ENCODE measurements at places on chromosomes 6 and 20.
A peak's percentile ranks its signal among the peaks of the same experiment; 100 is the strongest.

- DNase-seq: no peak
Observed at GRCh38 chr20:58763076-58763475, 70.5 kb downstream of the NPEPL1 start.

- no peak for DNase-seq
Observed at GRCh38 chr6:2611092-2611491, 139.6 kb downstream of the MYLK4 start.

DNA sequence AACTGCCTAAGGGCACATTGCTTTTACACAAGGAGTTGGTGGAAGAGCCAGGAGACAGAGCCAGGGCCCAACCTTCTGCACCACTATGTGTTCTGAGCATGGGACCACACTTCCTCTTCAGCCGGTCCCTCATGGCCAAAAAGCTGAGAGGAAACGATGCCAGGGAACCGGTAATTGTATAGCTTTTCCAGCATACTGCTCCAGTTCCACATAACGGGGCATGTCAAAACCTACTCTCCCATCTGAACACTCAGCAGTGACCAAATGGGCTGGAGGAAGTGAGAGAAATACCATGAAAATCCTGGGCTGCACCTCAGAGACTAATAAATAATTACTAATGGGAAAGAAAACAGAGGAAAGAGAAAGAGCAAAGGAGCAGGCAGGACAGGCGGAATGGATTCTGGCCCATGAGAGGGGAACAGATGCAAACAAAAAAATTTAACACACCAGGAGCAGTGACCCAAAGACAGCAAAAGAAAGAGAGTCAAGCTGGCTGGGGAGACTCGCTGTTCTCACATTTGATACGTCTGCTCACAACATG, 52.0 kb upstream of the BMP2 start:
- no peak for DNase-seq

DNA sequence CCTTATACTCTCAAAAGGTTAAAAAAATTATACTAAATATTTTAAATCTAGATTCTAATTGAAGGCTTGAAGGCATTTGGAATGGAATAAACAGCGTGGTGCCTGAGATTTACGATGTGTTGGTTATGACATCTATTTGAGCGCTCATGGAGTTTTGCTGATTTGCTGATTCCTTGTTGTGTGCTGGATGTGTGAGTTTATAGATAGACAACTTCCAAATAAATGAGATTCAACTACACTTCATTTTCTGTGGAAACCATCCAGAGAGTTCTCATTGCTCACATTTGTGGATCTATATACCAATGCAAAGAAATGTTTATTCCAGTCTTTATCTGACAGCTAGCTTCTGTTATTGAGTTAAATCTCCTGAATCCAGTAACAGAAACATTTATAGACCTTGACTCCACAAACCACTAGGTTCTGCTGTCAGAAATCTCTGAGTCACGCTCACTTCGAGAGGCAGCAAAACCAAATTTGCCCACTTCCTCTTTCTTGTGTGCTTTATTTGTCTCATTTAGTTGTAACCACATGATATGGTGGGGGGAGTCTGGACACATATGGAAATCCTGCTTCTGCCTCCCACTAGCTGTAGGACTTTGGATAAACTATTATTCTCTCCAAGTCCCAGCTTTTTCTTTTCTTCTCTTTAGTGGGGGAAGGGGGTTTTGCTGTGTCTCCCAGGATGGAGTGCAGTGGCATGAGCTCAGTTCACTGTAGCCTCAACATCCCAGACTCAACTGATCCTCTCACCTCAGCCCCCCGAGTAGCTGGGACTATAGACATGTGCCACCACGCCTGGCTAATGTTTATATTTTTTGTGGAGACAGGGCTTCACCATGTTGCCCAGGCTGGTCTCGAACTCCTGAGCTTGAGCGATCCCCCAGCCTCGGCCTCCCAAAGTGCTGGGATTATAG, 54.5 kb downstream of the IPCEF1 start:
- peak; percentile 45 for DNase-seq

- DNase-seq: peak; percentile 18
Observed at GRCh38 chr6:98946879-98947410, 801 bp downstream of the FBXL4 start.

DNA sequence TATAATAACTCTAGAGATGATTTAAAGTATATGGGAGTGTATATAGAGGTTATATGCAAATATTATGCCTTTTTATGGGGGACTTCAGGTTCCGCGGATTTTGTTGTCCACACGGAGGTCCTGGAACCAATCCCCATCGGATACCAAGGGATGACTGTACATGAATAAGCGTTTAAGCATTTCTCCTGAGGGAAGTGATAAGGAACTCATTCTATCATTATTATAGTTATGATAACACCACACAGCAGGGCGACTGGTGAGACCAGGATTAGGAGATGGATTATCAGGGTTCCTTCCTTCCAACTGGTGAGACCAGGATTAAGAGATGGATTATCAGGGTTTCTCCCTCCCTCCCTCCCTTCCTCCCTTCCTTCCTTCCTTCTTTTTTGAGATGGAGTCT, 6.6 kb downstream of the ECI2 start:
- DNase-seq: no peak

DNA sequence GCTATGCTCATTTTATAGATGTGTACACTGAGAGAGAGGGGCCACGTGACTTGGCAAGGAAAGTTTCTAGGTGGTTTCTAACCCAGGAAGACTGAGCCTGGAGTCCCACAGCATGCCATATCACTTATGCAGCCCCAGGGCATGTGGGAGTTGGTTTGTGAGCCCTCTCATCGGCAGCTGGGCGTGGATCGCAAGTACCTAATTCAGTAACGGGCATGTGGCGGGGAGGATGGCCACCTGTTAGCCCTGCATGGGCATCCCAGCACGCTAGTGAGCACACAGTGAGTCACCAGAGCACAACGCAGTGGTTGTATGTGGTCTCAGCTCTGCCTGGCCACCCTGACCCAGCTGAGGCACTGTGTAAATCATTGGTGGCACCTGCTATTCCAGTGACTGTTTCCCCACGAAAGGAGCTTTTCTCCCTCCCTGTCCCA, 88.3 kb downstream of the NINL start:
- no peak for DNase-seq

- no peak for DNase-seq
Observed at GRCh38 chr20:32945710-32946221, 58.5 kb downstream of the SUN5 start.

DNA sequence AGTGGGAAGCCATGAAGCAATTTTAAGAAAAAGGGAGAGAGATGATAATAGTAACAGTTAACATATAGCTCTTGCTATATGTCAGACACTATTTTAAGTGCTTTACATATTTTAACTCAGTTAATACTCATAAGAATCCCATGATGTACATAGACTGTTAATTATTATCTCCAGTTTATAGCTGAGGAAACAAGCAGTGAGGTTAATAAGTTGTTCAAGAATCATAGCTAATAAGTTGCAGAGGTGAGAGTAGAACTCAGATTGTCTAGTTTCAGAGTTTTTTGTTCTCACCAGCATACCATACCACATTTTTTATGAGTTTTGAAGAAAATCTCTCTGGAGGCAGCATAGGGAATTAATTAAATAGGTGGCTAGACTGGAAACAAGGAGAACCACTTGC, 144.6 kb upstream of the MMS22L start:
- no peak for DNase-seq

DNA sequence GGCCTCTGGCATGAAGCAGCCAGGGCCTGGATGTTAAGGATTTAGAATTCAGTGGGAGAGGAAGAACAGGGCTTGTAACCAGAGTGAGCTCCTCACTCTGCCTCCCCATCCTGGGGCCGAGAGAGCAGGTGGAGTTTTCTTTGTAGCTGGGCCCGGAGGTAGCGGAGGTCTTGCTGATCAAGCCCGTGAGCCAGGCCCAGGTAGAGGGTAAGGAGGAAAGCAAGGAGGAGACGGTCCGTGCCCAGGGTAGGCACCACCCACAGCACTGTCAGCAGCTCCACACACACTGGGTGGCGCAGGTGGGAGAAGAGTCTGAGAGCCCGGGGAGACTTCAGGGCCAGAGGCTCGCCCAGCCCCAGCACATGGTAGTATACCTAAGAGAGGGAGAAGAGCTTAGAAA, 2.1 kb upstream of the PPP1R18 start:
- peak; percentile 44 for DNase-seq

- peak; percentile 31 for DNase-seq
Observed at GRCh38 chr20:21048841-21049273, 57.3 kb downstream of the LINC00237 start.

GRCh38 chr6:30917487-30917886, 3.4 kb downstream of the VARS2 start:
- no peak for DNase-seq

GRCh38 chr6:55399351-55399750, 72.1 kb downstream of the GFRAL start:
- DNase-seq: no peak

GRCh38 chr6:14120546-14120945, 3.0 kb downstream of the CD83 start:
- no peak for DNase-seq

DNA sequence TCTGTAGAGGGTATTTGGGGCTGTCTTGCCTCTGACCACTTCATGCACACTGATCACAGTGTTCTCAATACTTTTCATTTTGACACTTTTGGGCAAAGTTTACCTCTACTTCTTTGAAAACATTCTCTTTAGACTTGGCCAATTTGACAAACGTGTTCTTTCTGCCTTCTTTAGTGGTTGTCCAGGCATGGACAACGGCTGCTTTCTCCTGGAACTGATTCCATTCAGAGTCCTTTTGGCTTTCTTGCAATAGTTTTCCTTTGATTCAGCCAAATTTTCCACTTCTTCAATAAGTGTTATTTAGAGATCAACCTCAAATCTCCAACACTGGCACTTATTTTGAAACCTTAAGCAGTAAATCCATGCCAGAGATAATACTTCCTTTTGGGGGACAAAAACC, 6.7 kb upstream of the CST9 start:
- no peak for DNase-seq

DNA sequence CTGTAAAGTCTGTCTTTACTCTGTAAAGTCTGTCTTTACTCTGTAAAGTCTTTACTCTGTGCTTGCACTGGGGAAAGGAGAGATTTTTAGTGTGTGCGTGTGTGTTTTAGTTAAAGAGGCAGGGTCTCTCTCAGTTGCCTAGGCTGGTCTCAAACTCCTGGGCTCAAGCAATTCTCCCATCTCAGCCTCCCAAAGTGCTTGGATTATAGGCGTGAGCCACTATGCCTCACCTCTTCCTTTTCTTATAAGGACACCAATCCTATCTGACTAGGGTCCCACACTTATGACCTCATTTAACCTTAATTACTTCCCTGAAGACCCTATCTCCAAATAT, 93.8 kb downstream of the JPH2 start:
- DNase-seq: no peak

DNA sequence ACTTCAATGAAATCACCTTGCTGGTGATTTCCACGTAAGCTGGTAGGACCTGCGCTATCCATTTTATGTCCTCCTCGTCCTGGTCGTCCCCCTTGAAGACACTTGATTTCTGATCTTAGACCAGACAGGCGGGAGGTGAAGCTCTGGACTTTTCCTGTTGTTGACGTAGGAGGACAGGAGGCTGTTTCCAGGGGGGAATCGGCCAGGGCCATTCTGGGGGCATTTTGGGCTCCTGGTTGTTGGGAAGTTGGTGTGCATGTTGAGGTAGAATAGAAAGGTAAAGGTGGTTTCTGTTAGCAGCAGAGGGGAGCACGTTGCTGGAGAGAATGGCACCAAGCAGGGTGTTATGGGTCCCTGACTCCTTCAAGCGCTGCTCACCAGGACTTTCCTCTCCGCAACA, 56.0 kb downstream of the GMPR start:
- no peak for DNase-seq

- DNase-seq: no peak
Observed at GRCh38 chr6:14972379-14973067, 273.3 kb upstream of the JARID2 start.

GRCh38 chr6:147674099-147674498, 165.6 kb downstream of the SAMD5 start:
- DNase-seq: no peak

DNA sequence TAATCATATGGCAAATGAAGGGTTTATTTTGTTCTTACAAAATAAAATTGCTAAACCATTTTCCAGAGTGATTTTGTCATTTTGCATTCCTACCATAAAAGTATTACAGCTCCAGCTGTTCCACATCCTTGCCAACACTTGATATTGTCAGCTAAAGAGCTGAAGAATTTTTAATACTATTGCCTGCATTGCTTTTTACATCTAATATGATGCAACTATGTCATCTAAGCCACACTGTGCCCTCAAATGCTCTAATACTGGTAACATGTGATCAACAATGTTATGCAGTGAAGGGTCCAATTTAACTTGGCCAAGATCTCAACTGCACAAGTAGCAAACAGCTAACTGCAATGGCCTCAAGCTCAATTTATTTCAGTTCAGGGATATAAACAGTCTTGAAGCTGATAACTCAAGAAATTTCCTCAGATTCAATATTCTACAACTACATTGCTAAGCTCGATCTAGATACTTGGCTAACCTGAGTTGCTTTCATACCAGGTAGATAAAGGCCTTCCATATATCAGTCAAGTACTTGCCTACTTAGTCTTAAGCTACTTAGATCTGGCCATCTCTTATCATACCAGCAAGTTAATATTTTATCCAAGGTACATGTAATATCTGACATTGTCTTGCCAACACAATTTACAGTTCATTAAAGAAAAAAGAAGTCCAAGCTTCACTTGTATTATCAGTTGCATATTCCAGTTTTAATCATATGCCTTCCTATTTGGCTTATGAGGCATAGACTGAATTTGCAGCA, 17.0 kb downstream of the AKIRIN2 start:
- no peak for DNase-seq

Measured in CD4-positive, alpha-beta T cell treated with Interleukin-15 for 1 hour (primary cell).